ENCODE measurements at places on chromosomes 13 and 19. TPM values are rescaled to one million over a fixed set of nuclear protein-coding genes. Genes with fewer than 3 reads are reported as not detected.

PABPC3 gene
- total RNA-seq = under 0.01 TPM

FOXA3 gene
- total RNA-seq = not detected

MYDGF gene
- 182 TPM for total RNA-seq

SKA3 gene
- 1.3 TPM for total RNA-seq

SPATA13 gene
- total RNA-seq = 6.9 TPM

OR7G1 gene
- total RNA-seq = not detected
